Right atrium auricular region (tissue), 2 donors: ENCODE measurements at places on chromosomes 12 and 14. TPM values are rescaled to one million over a fixed set of nuclear protein-coding genes. Genes with fewer than 3 reads are reported as not detected.

DNA sequence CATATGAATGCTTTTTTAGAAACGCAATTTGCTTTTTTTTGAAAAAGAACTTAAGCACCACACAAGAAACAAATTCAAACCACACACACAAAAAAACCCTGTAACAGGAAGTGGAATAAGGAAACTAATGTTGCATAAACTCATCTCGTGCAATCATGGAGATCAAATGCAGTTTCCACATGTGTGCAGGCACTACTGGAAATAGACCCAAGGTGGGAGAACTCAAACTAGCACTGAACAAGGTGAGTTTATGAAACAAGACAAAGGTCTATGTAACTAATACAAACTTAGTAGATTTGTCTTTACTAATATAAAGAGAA is 17.5 kb downstream of the NIN start:
- no peak for DNase-seq

GRCh38 chr12:122517877-122518276 is 8.9 kb downstream of the RSRC2 start:
- DNase-seq, result no peak

- no peak for DNase-seq
Observed at GRCh38 chr12:20440408-20440807, 72.1 kb downstream of the PDE3A start.

DNA sequence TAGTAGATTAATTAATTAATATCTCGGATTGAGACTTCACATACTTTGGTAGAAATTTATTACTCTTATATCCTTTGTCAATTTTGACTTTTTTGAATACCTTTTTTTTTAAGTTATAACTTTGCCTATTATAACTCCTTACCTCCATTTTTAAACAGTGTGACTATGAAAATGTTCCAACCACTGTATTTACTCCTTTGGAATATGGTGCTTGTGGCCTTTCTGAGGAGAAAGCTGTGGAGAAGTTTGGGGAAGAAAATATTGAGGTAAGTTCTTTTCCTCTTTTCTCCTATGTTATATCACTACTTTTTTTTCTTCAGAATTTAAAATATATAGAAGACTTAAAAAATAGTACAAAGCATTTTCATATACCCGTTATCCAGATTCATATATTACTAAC is 27.8 kb downstream of the EID3 start:
- no peak for DNase-seq

Gene CLEC4D
- total RNA-seq, result not detected

Gene ASIC1
- 1.4 TPM for total RNA-seq

Gene AQP2
- total RNA-seq, result 0.83 TPM

GRCh38 chr12:6904280-6905276 is at the start of gene LRRC23:
Gene LRRC23 (plus strand): TSS chr12:6904822. CDS start chr12:6905634, 812 bp downstream.
- DNase-seq, result peak; percentile 98
